Activated CD4-positive, alpha-beta memory T cell treated with anti-CD3 and anti-CD28 coated beads for 36 hours (primary cell): ENCODE measurements at places on chromosomes 4 and X.

DNA sequence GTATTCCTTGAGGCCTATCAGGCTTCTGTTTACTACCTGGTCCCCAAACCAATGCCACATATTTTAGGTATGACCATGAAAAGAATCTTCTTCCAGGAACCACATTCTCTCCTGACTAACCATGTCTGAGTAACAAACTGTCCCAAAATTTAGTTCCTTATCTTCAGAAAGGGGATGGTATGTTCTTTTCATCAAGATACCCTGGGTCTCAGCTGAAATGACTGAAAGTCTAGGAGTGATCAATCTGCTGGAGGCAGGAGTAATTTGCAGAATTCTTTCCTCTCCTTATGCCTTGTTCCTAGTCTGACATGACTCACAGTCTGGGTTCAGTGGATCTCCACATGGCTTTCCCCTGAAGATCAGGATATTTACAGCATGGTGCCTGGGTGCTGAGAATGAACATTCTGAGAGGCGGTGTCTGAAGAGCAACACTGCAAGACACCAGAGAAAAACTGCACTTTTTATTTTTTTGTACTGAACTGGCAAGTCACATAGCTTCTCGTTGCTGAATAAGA lies 665.5 kb downstream of the TLL1 start:
- no peak for DNase-seq

DNA sequence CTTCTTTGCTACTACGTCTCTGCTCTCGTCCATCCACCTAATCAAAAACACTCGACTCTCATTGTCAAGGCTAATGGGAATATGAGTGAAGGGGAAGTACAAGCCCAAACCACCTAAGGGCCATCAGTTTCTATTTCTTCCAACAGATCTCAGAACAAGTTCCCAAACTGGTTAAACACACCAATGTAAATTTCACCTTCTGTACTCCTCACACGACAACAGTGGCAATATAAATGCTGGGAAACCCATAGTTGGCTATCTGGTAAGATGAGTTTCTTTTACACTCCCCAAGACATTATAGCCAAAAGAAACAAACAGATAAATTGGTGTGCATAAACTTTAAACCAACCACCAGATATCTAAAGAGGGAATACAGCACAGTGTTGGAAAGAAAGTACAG lies 21.9 kb downstream of the ACSL1 start:
- no peak for DNase-seq

DNA sequence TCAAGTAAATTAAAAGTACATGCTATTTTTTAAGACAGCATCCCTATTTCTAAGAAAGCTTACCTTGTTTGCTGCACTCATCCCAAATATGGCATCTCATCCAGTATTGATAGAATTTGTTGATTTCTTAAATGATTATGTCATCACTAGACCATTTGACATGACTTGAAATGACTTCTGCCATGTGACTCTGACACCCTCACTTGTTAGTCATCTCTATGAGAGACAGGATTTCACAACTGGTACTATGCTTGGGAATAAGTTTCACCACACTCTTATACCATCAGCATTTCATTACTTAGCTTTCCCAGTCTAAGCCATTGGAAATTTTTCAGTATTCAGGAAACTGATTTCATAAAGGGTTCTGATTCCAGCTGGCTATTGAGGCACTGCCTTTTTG lies 55.3 kb downstream of the TMPRSS11F start:
- no peak for DNase-seq

DNA sequence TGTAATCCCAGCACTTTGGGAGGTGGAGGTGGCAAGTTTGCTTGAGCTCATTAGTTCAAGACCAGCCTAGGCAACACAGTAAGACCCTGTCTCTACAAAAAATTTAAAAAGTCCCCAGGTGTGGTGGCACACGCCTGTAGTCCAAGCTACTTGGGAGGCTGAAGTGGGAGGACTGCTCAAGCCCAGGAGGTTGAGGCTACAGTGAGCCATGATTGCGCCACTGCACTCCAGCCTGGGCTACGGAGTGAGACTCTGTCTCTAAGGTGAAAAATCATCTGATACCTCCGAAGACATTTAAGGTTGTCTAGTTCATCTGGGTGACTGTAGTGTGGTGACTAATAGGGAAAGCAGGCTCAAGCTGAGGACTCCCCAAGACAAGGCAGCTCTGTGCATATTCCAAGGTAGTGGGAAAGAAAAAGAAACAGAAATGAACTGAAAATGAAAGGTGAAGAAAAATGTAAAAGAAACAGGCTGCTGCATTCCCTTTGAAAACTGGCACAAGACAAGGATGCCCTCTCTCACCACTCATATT lies 23.3 kb downstream of the FRYL start:
- DNase-seq, result no peak

DNA sequence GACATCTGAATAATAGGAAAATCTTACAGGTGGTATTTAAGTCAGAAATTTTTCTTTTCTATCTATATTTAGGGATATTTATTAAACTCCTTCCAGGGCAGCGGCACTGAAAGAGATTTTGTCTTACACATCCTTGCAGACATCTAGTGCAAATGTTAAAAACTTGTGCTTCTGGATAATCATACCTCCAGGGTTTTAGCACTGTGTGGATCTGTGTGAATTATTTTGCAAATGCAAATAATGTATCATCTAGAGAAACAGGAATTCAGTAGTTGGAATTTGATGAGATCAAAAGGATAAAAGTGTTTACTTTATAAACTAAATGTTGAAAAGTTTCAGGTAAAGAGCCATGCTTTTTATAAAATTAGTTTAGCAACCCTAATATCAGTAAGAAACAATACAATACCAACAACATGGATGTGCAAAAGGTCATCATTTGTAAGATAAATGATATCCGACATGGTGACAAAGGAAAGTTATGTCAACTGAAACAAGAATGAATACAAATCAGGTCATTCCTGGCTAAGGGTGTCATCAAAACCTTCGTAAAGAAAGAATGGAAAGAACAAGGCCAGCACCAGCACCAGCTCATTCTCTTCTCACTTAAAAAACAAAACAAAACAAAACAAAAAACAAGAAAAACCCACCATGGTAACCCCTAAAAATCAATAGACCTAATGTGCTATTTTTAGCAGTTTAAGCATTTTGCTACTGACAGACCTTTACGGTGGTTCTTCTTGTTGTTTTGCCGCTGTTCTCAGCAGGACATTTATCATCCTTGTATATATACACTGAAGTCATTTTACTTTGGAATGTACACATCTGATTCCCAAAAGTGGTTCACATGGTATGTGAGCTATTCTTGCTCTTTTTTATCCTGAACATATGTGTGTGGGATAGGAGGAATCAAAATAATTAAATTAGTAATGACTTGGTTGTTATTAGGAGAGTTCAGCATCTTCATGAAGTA lies 219.7 kb upstream of the NDST3 start:
- no peak for DNase-seq
